K562 (cell line): ENCODE measurements at places on chromosomes 12 and 14.

- DNase-seq: no peak
These were observed 3.6 kb downstream of the SLC2A14 start for GRCh38 chr12:7869137-7869536.

- no peak for DNase-seq
These were observed 14.1 kb downstream of the GPX2 start for GRCh38 chr14:64928239-64929013.

DNA sequence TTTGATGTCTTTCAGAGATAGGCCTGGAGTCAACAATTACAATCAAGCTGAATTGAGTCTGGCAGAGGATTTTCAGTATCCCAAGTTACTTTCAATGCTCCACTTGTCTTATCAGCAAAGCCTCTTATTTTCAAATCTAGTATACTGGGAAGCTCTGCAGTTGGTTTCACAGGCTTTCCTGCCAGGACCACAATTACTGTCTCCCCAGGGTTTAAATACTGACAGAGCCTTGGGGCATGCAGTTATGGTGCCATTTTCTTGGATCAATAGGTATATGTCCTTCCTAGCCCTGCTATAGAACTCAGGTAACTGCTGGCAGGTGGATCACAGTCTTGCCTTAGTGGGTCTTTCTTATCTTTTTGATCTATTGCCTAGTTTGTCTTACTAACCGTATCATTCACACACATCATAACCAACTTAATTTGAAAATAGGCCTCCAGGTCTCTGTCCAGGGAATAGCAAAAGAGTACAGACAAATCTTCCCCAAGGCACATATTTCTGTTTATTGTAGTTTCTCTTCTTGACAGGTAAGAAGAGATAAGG, 22.4 kb upstream of the RNU6-8 start:
- no peak for DNase-seq

- no peak for DNase-seq
These were observed 43.9 kb upstream of the ATP23 start for GRCh38 chr12:57897286-57897974.

- DNase-seq: no peak
These were observed 630 bp upstream of the HNF1A start for GRCh38 chr12:120977531-120978295.

DNA sequence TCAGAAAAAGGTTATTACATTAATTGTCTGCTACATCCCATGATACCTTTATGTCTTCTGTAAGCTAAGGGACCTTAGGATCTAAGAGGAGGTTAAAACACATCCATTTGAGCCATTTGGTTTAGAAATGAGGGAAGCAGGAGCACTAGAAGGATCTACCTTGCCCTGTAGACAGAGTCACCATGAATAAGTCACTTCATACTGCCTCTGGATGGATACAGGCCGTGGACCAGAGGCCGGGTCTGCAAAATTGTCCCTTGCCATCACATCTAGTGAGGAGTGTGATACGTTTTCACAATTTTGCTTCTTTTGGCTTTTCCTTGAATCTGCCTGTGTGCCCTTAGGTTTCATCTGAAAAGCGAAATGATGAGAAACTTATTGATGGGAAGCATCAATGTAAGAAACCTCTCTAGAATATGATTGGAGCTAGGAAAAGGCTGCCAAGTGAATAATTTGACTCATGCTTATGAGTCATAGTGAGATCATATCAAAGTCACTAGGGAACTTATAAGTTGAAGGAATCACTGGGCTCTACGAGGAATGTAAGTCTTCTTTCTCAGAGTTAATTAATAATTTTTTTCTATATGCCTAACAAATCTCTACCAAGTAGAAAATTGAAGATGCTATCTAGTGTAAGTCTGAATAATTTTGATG, 10.8 kb downstream of the GLRX5 start:
- DNase-seq: no peak

DNA sequence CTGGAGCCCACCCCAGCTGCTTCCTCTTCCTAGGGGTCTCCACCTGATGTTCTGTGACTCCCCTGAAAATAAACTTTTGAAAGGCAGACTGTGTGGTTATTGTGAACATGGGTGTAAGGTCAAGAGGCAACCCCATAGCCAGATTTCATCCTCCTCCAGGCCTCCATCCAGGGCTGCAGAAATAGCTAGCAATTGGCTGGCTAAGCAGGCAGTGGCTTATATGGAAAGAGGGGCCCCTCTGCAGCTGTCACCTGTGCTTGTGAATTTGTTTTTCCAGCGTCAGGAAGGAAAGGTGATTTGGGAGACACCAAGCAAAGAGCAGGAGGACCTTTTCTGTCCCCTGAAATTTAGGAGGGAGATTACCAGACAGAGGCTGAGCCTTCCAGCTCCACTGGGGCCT, 55.8 kb downstream of the ZFP36L1 start:
- DNase-seq: no peak

GRCh38 chr14:65151609-65151956, 49.3 kb upstream of the MAX start:
- no peak for DNase-seq

GRCh38 chr14:32377046-32377646, 48.0 kb downstream of the AKAP6 start:
- no peak for DNase-seq

- no peak for DNase-seq
These were observed 11.6 kb upstream of the JPH4 start for GRCh38 chr14:23590198-23590597.
